ENCODE measurements at places on chromosomes 13 and 19. TPM values are rescaled to one million over a fixed set of nuclear protein-coding genes. Genes with fewer than 3 reads are reported as not detected.

The ATP12A gene
- 0.34 TPM for total RNA-seq

The ZNF763 gene
- total RNA-seq, result 3.0 TPM

GRCh38 chr13:24341439-24341838 is 32.1 kb downstream of the C1QTNF9 start:
- no peak for DNase-seq

GRCh38 chr13:113124211-113124970 is 1.8 kb downstream of the F10 start:
- no peak for DNase-seq

The YJU2 gene
- 18.8 TPM for total RNA-seq

DNA sequence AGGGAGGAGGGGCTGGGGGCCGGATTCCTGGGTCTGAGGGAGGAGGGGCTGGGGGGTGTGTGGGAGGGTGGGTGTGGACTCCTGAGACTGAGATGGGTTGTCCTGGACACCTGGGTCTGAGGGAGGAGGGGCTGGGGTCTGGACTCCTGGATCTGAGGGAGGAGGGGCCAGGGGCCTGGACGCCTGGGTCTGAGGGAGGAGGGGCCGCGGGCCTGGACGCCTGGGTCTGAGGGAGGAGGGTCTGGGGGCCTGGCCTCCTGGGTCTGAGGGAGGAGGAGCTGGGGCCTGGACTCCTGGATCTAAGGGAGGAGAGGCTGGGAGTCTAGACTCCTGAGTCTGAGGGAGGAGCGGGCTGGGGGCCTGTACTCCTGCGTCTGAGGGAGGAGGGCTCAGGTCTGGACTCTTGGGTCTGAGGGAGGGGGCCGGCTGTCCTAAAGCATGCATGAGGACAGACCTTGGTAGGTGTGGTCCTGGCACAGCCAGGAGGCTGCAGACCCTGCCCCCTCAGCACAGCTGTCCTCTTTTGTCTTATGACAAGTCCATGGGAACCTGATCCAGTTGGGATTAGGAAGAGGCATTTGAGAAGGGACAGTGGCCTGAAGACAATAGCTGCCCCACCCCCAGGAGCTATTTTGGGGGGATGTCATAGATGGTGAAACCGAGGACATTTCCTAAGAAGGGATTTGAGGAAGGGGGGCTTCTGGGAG is 1.3 kb downstream of the TNNT1 start:
- DNase-seq, result no peak
